ENCODE measurements at places on chromosomes 7 and 10.

- no peak for DNase-seq
These were observed 485.6 kb upstream of the GRM3 start for GRCh38 chr7:86158111-86158510.

GRCh38 chr7:10429031-10429430 lies 544.6 kb upstream of the PHF14 start:
- no peak for DNase-seq

DNA sequence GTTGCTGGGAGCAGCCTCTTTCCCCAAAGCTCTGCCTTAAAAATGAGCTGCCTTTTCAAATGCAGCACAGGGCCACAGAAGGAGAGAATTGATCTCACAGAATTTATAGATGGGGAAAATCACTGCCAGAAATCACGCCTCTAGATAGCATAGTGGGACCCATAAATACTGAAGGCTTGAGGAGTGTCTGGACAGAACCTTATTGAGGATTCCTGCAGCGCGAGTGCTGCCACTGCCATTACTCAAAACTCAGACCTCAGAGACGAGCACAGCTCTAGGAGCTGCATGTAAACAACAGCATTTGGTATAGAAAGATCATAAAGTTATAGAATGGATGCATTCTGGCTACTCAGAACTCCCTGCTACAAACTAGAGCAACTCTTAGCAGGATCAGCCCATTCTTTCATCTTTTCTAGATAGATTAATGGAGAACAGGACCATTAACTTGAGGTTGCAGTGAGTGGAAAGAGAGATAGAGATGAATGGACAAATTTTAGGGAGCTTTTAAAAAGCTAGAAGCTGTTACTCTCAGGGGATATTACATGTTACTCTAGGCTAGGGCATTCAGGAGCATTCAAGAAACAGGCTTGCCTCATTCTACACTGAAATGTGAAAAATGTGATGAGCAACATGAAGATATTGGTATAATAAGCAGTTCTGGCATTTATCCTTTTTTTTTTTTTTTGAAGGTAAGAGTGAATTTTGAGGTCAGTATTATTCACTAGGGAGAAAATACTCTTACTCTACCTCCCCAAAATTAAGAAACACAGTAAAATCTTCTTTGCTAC lies 267.2 kb upstream of the SLC26A5 start:
- DNase-seq = no peak

- no peak for DNase-seq
These were observed 81.9 kb downstream of the CREM start for GRCh38 chr10:35208536-35208935.

GRCh38 chr7:17146621-17147020 lies 151.8 kb upstream of the AHR start:
- DNase-seq = no peak

GRCh38 chr7:78448911-78449310 lies 650.3 kb downstream of the PHTF2 start:
- no peak for DNase-seq

GRCh38 chr7:2524808-2525657 lies 5.5 kb downstream of the LFNG start:
- DNase-seq = no peak

GRCh38 chr10:21519941-21520436 lies 5.5 kb downstream of the SKIDA1 start:
- no peak for DNase-seq

DNA sequence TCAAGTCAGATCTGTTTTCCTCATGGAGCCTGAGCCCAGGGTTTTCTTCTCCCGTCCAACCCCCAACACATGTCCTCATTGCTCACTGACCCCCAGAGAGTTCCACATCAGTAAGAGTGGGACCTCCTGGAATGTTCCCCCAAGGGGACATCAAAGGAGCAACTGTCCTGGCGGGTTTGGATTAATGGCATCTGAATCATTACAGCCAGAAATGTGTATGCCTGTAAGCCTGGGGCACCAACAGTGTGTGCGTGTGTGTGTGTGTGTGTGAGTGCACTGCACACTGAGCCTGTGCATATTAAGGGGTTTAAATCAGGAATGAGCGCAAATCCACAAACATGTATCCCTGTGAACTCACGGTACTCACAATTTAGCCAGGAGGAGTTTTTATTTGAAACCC lies 222.3 kb downstream of the PLXNA4 start:
- no peak for DNase-seq

- no peak for DNase-seq
These were observed 37.0 kb downstream of the FAM20C start for GRCh38 chr7:229184-229964.

DNA sequence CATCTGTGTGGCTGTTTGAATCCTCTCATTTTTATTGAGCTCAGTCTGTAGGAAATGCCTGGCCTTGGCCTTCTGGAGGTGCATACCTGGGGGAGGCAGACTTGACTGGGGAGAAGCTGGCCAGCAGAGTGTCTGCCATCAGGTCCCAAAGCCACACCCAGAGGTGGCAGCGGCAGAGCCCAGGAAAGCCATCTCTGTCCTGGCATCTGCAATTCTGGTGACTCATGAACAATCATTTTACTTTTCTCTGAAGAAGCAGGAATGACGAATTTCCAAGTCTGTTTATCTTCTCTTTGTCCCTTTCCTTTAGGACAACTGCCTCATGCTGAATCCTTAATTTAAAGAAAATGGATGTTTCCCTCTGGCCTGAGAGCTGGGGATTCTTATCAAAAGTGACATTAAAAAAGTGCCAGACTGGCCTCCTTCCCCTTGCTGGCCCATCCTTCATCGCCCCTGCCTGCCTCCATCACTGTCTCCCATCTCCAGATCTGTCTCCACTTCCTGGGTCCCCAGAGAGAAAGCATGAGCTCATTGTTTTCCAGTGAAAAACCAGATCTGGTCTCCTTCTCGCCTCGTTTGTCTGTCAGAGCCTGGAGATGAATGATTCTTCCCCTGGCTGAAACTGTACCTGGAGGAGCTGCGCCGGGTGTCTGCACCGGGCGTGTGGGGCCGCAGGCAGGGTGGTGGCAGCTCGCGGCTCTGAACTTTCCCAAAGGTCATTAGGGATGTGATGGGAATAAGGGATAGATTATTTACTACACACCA lies 124.5 kb downstream of the TMEM178B start:
- DNase-seq = no peak

- no peak for DNase-seq
These were observed 26.8 kb downstream of the C10orf105 start for GRCh38 chr10:71692598-71693306.

DNA sequence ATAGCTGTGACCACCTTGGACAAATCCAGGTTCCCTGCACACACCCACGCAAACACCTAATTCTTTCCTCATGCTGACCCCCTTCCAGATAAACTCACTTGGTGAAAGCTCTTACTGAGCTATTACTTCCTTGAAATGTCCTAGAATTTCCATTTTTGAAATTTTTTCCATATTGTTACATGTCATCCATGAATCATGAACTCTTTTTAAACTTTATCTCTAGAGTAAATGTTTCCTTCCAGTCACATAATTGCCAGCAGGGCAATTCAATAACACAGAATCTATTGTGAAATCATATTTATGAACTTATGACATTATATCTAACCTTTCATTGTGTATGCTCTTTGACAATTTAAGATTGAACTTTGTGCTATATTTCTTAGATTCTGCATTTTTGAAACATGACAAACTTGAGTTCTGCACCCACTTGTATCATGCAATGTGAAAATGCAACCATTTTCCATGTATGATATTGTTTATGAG lies 26.8 kb upstream of the FGL2 start:
- no peak for DNase-seq

GRCh38 chr7:25839084-25839769 lies 312.8 kb upstream of the NFE2L3 start:
- no peak for DNase-seq

GRCh38 chr7:22184549-22185199 lies 172.3 kb downstream of the RAPGEF5 start:
- DNase-seq = no peak

Data from caudate nucleus (tissue), 63 donors.